Ascending aorta (tissue), 2 donors: ENCODE measurements at places on chromosomes 12 and 14.
A peak's percentile ranks its signal among the peaks of the same experiment; 100 is the strongest.

DNA sequence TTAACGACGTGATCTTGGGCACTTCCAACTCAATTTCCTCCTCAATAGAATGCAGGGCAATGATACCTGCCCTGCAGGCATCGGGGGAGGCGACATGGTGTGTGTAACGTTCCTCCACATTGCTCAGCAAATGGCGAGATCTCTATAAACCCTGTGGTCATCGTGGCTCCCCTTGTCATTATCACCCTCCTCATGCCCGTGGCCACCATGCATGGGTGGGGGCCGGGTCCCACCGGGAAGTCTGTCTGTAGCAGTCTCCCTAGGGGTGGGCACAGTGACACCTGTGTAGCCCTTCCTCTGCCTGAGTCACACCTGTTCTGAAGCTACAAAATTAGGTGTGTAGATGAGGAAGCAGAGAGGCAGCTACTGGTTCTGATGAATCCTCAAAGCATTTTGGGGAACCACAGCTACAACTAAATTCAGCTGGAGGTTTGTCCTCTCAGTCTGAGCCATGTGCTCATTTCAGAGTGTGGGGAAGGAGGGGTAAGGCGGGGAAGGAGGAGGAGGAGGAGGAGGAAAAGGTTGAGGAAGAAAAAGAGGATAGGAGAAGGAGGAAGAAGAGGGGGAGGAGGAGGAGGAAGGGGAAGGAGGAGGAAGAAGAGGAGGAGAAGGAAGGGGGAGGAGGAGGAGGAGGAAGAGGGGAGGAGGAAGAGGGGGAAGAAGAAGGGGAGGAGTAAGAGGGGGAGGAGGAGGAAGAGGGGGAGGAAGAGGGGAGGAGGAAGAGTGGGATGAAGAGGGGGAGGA is 11.0 kb upstream of the CACNA2D4 start:
- DNase-seq = no peak

- DNase-seq = peak; percentile 51
Observed at GRCh38 chr14:104105071-104105821, 19.7 kb downstream of the ASPG start.

GRCh38 chr14:81453166-81453766 is 53.1 kb upstream of the STON2 start:
- DNase-seq = no peak

GRCh38 chr12:106753526-106753925 is 21.0 kb upstream of the RIC8B start:
- DNase-seq = no peak

DNA sequence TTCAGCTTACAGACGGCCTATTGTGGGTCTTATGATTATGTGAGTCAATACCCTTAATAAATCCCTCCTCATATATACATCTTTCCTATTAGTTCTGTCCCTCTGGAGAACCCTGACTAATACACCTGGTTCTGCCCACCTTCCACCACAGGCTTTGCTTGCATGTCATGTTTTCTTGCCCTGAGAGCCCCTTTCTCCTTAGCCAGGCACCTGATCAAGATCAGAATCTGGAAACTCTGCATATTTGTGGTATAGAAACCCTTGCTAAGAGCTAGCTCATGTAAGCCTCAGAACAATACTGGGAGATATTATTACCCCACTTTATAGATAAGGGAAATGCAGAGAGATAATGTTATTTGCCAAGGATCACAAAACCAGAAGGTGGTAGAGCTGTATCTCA is 52.9 kb upstream of the JDP2 start:
- DNase-seq = no peak

- DNase-seq = no peak
Observed at GRCh38 chr12:123369229-123369628, 4.6 kb upstream of the SBNO1 start.

DNA sequence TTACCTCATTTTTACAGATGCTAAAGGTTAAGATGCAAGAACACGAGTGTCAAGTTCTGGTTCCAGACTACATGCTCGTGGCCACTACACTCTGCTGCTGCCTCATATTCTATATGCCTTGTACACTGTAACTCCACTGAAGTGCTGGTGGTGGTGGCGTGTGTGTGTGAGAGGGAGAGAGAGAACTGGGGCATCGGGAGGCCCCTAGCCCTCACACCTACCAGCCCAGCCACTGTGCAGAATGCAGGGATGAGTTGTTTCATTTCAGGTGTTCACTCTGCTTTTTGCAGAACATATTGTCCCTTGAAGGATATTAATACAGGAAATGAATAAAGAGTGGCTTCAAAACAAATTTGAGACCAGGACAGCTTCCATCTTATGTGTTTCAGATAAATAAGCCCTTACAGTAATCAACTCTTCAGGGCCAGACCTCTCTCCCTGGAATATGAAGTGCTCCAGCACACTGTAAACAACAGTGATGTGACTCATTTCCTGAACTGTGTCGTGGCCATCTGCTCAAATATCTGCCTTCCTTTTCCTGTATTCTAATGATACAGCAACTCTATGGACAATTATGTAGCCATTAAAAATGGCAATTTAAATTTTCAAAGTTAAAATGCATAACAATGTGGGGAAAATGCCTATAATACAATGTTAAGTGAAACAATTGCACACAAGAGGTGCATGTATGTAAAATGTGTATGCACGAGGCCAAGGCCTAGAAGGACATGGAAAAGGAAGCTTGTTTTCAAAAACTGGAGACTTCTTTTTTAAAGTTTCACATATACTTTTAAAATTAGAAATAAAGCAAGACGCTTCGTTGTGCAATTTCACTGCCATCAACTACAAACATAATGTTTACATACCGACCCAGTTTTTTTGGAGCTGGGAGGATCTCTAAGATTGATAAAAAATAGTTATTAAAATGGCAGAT is 215.4 kb downstream of the PELI2 start:
- no peak for DNase-seq

DNA sequence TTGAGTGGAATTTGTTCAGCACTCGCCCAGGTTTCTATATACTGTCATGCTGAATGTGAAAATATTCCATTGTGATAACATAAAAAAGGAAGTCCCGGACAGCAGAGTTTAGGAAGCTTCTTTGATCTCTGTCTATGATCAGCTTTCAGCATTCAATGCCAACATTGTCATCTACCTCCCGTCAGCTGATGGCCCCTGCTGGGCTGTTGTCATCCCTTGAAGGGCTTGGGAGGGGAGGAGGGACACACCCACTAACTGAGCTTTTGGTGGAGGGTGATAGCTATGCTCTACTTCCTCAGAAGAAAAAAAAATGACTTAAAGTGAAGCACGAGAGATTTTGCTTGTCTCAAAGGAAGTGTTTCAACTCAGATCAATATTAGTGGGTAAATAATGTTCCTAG is 4.7 kb upstream of the KRT77 start:
- DNase-seq = no peak

- no peak for DNase-seq
Observed at GRCh38 chr12:130620281-130620680, 95.8 kb downstream of the RIMBP2 start.

- no peak for DNase-seq
Observed at GRCh38 chr12:3564411-3564810, 73.4 kb downstream of the PRMT8 start.

- DNase-seq = no peak
Observed at GRCh38 chr12:15979096-15980092, 68.3 kb downstream of the DERA start.

DNA sequence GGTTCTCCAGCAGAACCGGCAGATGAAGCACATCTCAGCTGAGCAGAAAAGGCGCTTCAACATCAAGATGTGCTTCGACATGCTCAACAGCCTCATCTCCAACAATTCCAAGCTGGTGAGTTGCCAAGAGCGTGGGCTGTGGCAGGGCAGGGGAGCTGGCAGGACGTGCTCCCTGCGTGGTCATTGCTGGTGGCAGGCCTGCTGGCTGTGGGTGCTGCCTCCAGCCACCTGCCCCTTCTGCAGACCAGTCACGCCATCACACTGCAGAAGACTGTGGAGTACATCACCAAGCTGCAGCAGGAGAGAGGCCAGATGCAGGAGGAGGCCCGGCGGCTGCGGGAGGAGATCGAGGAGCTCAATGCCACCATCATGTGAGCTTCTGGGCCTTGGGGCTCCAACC is 35.8 kb downstream of the IL31 start:
- no peak for DNase-seq
